ENCODE measurements at places on chromosomes 12 and 14.
A peak's percentile ranks its signal among the peaks of the same experiment; 100 is the strongest.

GRCh38 chr12:49201595-49202295, 12.9 kb upstream of the TUBA1A start:
- peak; percentile 38 for DNase-seq

DNA sequence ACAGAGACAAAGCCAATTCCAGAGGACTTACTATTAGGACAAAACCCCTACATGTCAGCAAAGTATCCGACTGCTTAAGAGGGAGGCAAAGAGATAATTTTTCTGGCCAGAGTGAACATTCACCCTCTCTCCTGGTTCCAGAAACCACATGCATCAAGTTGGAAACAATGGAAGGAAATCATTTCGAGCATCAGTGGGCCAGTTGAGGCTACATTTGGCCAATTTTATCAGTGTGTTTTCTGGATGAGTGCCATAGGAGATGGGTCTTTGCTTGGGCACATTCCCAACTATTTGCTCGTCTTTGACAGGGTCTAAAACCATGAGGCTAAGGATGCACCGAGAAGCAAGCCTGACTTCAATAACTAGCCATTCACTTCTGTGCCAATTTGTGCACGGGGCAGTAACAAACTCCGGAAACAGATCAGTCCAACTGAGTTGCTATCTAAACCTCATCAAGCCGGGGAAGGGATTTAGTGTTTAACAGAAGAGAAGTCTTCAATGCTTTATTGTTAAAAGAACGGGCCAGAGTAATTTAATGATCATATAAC, 17.4 kb downstream of the EGLN3 start:
- no peak for DNase-seq

DNA sequence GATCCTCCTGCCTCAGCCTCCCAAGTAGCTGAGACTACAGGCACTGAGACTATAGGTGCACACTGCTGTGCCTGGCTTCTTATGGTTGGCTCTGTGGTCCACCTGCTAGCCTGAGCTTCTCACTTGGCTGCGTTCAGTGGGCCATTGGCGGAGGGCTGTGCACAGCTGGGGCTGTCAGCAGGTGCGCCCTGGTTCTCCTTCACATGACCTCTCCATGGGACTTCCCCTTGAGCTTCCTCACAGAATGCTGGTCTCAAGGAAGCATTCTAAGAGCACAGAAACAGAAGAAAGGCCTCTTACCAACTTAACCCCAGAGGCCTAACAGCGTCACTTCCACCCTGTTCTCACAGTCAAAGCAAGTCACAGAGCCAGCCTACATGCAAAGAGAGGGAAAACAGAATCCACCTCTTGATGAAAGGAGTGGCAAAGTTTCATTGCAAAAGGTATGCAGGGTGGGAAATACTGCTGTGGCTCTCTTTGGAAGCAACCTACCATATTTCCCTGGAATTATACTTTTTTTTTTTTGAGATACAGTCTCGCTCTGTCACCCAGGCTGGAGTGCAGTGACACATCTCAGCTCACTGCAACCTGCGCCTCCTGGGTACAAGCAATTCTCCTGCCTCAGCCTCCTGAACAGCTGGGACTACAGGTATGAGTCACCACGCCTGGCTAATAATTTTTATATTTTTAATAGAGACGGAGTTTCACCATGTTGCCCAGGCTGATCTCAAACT, 9.3 kb downstream of the RILPL2 start:
- DNase-seq = no peak

- DNase-seq = no peak
These were observed 653.3 kb upstream of the MIS18BP1 start for GRCh38 chr14:45906257-45906656.

- DNase-seq = no peak
These were observed 1.8 kb upstream of the VSX2 start for GRCh38 chr14:74237441-74237840.

GRCh38 chr14:59189786-59190368, 1.4 kb downstream of the DAAM1 start:
- DNase-seq = peak; percentile 41

GRCh38 chr12:108782971-108783370, 51.7 kb upstream of the CORO1C start:
- DNase-seq = no peak

- DNase-seq = no peak
These were observed 235.3 kb downstream of the KSR2 start for GRCh38 chr12:117733549-117733805.

DNA sequence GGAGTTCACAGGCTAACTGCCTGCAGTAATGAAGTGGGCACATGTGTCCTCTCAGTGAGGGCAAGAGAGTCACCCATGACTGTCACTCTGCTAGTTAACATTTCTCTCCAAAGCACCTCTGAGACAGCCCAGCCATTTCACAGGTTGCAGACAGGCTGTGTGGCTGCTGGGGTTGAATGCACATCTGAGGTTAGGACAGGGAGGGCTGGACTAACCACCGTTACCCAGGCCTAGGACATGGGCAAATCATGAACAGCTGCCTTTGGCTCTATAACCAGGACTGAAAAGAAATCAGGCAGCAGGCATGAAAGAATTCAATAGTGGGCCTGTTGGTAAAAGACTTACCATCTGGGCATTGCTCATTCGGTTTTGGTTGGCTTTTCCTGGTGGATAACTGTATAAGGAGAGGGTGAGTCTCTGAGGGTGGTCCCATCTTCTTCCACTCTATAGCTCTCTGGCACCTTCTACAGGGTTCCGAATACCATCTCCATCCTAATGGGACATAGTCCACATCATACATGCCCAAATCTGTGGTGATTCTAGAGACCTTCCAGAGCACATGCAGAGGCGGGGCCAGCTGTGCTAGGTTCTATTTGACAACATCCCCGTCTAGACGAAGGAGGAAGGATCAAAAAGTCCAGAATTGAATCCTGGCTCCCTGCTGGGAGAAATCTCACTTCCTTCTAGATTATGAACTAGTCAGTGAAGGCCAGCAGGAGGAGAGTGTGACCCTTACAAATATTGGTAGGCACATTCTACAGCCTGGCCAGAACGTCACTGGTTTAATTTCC, 10.8 kb downstream of the CRACR2A start:
- DNase-seq = no peak

DNA sequence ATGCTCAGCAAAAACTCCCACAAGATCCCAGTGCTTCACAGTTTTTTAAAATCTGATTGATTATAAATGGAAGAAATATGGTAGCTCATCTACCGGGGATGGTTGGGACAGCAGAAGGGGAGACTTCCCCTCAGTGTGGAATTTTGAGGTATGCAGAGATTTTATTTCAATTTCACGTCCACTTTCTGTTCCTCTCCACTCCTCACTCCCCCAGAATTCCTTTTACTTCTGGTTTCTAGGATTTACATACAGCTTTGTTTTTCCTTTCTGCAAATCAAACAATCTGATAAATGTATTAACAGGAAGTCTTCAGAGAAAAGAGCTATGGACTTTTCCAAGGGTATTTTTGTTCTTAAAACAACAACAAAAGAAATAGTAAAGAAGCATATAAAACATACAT, 181.5 kb upstream of the ARHGAP5 start:
- no peak for DNase-seq

GRCh38 chr12:41339784-41340183, 151.7 kb downstream of the PDZRN4 start:
- DNase-seq = peak; percentile 89

GRCh38 chr12:113159937-113160336, 10.4 kb downstream of the CFAP73 start:
- DNase-seq = no peak

DNA sequence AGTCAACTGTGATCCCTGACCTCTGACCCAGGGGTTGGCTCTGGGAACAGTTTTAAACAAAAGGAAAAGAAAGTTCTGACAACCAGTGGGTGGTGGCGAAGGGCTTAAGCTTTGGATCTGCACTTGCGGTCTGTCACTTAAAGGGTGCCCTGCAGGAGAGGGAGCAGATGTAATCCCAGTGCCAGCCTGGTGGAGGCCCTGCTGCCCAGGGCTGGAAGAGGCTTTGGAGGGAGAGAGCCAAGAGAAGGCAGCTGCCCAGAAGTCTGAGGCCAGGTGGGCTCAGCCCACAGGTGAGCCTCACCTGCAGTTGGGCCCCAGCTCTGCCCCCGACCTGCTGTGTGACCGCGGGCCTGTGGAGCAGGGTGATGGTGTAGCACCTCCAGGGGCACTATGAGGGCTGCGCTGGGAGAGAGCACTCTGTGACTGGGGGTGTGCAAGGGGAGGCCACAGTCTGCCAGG, 19.1 kb downstream of the SH2B3 start:
- no peak for DNase-seq

DNA sequence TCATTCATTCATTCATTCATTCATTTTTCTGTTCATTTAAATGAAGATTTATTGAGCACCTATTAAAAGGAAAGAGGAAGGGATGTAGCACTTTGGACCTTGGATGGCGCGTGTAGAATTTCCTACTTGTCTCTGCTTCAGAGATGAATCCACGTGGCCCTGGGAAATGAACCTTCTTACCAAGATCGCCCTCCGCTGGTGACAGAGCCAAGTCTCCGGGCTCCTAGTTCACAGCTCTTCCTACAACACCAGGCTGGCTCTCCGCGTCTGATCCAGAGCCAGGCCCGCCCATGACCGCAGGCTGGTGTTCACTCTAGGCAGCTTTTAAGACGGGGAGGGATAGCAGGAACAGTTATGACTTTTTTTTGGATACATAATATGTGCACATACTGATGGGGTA, 70.9 kb upstream of the PIWIL1 start:
- DNase-seq = no peak

DNA sequence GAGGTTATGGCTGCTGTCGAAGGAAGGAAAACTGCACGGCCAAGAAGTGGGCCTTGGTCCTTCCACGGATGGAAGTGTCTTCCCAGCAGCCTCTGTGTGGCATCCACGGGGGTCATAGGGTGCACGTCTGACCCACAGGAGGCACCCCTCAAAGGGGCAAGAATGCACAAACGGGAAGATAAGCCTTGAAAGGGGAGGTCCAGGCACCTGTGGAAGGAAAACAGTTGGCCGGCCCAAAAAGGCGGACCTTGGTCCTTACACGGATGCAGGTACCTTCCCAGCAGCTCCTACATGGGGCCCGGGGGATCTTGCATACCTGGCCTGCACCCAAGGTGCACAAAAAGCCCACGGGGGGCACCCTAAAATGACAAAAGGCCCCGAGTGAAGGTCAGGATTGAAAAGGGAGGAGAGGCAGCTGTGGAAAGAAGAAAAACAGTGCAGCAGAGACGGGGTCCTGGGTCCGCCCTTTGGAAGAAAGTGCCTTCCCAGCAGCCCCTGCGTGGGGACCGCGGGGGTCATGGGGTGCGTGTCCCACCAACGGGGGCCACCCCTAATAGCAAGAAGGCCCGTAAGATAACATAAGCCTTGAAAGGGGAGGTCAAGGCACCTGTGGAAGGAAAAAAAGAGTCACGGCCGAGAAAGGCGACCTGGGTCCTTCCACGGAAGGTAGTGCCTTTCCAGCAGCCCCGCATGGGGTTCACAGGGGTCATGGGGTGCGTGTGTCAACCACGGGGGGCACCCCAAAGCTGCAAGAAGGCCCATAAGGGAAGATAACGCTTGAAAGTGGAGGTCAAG, 276.1 kb downstream of the ALG10 start:
- no peak for DNase-seq

DNA sequence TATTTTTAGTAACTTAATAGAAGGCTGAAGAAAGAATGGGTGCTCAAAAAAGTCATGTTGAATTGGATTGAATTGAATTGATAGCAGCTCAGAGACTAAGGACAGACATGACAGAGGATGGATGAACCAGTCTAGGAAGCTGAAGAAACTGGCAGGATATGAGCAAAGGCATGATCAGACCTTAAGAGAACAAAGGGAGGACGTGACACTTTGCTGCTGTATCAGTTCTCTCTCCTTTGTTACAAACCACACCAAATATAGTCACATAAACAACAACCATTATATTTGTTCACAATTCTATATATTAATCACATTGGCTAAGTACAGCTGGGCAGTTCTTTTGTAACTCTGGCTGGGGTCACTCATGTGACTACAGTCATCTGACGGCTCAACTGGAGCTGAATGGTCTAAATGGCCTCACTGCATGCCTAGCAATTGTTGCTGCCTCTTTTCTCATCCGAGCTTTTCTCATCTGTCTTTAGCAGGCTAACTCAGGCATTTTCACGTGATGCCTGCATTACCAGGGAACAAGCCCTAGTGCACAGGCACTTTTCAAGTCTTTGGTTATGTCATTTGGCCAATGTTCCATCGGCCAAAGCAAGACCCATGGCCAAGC, 355.0 kb downstream of the ETNK1 start:
- DNase-seq = no peak

GRCh38 chr12:112778400-112778799, 13.1 kb upstream of the RPH3A start:
- DNase-seq = no peak

GRCh38 chr12:111283966-111284365, 84.9 kb downstream of the PHETA1 start:
- DNase-seq = no peak

DNA sequence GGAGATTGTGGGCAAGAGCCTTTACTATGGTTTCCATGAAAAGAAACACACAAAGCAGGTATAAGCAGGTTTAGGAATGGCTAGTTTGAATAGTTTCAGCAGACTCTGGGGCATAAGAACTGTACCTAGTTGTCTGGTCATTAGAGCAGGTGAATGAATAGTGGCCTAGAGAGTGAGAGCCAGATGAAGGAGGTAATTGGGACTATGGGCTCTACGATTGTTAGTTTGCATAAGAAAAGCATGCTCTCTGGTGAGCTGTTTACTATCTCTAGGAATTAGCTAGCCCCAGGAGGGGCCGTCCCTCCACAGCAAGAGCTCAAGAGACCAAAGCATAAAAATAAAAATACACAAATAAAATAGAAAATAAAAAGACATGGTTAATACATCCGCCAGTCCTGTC, 397.5 kb upstream of the GARIN6 start:
- DNase-seq = no peak

DNA sequence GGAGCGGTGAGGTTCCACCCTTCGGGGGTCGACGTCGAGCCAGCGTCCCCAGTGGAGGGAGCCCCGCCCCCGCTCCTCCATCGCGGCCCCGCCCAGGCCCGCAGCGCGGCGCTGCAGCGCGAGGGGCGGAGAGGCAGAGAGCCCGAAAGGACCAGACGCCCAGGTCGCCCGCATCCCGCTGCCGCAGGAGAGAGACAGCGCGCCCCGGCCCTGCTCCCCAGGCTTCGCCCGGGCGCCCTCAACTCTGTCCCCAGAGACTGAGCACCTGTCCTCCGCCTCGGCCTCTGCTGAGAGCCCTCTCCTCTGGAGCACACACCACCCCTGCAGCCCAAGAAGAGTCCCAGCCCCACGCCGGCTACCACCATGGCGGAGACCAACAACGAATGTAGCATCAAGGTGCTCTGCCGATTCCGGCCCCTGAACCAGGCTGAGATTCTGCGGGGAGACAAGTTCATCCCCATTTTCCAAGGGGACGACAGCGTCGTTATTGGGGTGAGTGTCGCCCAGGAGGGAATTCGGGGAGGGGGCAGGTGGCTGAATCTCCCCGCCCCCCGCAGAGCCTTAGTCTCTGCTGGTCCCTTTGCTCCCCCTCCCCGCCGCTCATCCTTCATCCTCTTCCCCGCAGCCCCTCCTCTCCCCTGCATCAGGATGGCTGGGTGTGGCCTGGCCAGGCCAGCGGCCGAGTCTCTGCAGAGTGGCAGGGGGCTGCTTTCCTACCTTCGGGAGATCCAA, at the start of gene KIF5A:
KIF5A (plus strand) TSS at position 136 of the 732 bp plus-strand sequence; CDS start at position 364, 228 bp downstream.
- no peak for DNase-seq

DNA sequence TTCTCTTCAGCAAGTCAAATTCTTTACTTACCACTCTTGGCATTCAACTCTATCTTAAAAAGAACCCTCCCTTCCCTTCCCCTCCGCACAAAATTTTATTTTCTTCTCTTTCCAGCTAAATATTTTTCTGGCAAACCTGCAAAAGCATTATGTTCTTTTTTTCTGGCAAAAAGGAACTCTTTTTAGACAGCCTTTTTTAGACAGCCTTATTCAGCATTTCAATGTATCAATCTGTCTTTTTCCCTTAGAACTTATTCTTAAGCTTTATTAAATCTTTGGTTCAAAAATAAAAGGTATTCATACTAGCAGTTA, 50.5 kb downstream of the SPTLC2 start:
- no peak for DNase-seq

Measured in Kasumi-1 (cell line).